Placental epithelial cell (primary cell): ENCODE measurements at places on chromosomes 12 and 14. TPM values are rescaled to one million over a fixed set of nuclear protein-coding genes. Genes with fewer than 3 reads are reported as not detected.

Gene DLGAP5
- 3.5 and 11.1 TPM in 2 replicates for total RNA-seq

Gene ADCK1
- 5.1 and 8.6 TPM in 2 replicates for total RNA-seq

Gene LMBR1L
- total RNA-seq: 41.3 and 81.3 TPM in 2 replicates

Gene TAS2R43
- 2.0 and 2.4 TPM in 2 replicates for total RNA-seq
